CD4-positive, CD25-positive, alpha-beta regulatory T cell (primary cell): ENCODE measurements at places on chromosomes 2 and 18. TPM values are rescaled to one million over a fixed set of nuclear protein-coding genes. Genes with fewer than 3 reads are reported as not detected.

AQP12B gene
- total RNA-seq: not detected

DNER gene
- total RNA-seq: not detected

IFIH1 gene
- total RNA-seq: 52.8 TPM

IL18RAP gene
- 0.44 TPM for total RNA-seq

ERICH2 gene
- not detected for total RNA-seq

ANKRD30B gene
- total RNA-seq: not detected

LHCGR gene
- total RNA-seq: not detected

UGT1A6 gene
- not detected for total RNA-seq

ERBB4 gene
- total RNA-seq: not detected

CNOT11 gene
- 63.8 TPM for total RNA-seq

RRM2 gene
- total RNA-seq: 7.9 TPM

CPSF3 gene
- 23.1 TPM for total RNA-seq

GBX2 gene
- total RNA-seq: not detected

TLX2 gene
- not detected for total RNA-seq

PFN4 gene
- total RNA-seq: not detected

MTLN gene
- total RNA-seq: 22.9 TPM

PLGLB1 gene
- 8.2 TPM for total RNA-seq

OBSL1 gene
- total RNA-seq: 0.57 TPM

IL1RL2 gene
- total RNA-seq: not detected

OTOS gene
- total RNA-seq: not detected

OR6B2 gene
- total RNA-seq: not detected

LOXL3 gene
- total RNA-seq: 1.1 TPM

B4GALT6 gene
- total RNA-seq: 0.47 TPM

C2orf80 gene
- total RNA-seq: not detected

NFATC1 gene
- total RNA-seq: 64.7 TPM

MOGAT1 gene
- not detected for total RNA-seq

STK17B gene
- 542 TPM for total RNA-seq

ACTR3 gene
- total RNA-seq: 328 TPM

COL4A4 gene
- not detected for total RNA-seq

SERPINE2 gene
- 1.5 TPM for total RNA-seq

UGT1A9 gene
- not detected for total RNA-seq

HOXD4 gene
- not detected for total RNA-seq

GPC1 gene
- 0.91 TPM for total RNA-seq
